ENCODE measurements at places on chromosomes 2 and 18.
A peak's percentile ranks its signal among the peaks of the same experiment; 100 is the strongest.

GRCh38 chr2:128710242-128710641 is 391.6 kb upstream of the HS6ST1 start:
- DNase-seq, result no peak

DNA sequence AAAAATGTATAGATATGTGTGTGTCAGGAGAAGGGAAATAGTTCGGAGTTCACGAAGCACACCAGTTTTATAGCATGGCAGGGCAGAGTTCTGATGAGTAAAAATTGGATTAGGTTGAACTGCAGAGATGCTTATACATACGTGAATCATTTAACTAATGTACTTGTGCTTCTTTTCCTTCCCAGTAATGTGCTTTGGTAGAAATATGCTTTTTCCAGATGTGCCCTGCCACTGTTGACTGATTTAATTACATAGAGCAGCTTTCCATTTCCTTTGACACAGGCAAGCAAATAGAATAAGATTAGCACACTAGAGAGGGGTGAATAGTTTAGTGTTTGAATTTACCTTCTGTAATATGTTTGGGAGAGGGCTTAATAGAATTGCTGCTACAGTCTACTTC is 28.9 kb upstream of the ARMC9 start:
- no peak for DNase-seq

GRCh38 chr2:154992826-154993225 is 294.3 kb downstream of the KCNJ3 start:
- no peak for DNase-seq

GRCh38 chr18:55314615-55315237 is 273.3 kb downstream of the TCF4 start:
- no peak for DNase-seq

DNA sequence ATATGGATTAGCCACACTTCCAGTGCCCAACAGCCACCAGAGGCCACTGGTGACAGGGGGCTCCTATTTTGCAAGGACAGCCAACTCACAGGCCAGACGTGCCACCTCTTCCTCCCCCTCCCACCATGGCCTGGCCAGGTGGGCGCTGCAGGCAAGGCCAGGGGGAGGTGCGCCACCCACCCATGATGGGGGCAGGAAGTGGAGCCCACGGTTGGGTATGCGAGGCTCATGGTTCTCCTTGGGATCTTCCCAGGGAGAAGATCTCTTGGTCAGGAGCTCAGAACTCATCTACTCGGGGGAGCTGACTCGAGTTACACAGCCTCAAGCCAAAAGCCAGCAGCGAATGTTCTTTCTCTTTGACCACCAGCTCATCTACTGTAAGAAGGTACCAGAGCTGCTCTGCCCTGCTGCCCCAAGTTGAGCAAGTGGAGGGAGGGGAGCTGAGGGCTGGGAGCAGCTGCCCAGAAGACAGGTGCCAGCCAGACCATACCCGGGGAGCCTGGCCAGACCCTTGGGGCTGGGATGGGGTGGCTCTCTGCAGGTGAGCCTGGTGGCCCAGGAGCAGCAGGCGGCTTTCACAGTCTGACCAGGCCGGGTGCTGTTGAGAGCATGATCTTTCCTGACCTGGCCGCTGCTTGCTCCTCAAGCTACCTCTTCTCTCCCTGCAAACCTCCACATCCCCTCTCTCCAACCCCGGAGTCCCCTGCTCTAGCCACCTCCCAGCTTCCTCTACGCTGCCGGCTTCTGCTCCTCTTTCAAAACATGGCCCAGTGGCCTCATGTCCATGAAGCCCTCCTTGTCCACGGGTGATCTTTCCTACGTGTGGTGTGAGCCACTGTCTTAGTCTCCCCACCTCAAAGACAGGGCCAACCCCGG is 49.8 kb downstream of the FAM168B start:
- DNase-seq, result no peak

GRCh38 chr2:112683550-112684414 is 37.0 kb upstream of the NT5DC4 start:
- no peak for DNase-seq

GRCh38 chr2:112187805-112188596 is 49.8 kb downstream of the FBLN7 start:
- DNase-seq, result peak; percentile 86

DNA sequence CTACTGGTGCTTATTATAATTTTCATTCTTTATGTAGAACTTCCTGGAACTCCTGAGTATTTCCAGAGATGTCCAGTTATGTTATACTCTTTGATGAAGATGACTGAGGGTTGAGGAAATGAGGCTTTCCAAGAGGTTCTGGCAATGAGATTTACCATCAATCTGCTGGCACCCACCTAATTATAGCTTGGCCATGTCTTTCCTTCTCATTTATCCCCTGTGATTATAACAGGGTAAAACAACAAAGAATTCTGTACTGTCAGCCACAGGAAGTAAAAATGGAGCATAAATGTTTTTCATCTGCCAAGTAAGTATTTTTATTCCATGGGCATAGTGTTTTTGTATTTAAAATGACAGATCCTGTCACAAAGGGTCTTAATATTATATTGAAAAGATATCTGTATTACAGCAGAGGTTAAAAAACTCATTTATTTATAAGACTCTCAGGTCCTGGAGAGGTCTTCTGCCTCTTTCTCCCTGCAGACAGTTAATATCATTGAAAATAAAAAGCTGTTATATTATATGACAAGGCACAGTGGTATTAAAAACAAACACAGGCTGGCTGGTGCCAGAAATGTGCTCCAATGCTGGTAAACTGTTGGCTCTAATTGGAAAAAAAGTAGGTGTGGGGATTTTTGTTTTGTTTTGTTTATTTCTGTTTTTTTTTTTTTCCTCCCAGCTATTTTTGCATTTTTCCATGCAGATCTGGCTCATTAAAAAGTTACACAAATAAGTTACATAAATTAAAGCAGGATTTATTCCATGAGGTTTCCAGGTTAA is 1764.1 kb upstream of the CELF4 start:
- DNase-seq, result no peak

DNA sequence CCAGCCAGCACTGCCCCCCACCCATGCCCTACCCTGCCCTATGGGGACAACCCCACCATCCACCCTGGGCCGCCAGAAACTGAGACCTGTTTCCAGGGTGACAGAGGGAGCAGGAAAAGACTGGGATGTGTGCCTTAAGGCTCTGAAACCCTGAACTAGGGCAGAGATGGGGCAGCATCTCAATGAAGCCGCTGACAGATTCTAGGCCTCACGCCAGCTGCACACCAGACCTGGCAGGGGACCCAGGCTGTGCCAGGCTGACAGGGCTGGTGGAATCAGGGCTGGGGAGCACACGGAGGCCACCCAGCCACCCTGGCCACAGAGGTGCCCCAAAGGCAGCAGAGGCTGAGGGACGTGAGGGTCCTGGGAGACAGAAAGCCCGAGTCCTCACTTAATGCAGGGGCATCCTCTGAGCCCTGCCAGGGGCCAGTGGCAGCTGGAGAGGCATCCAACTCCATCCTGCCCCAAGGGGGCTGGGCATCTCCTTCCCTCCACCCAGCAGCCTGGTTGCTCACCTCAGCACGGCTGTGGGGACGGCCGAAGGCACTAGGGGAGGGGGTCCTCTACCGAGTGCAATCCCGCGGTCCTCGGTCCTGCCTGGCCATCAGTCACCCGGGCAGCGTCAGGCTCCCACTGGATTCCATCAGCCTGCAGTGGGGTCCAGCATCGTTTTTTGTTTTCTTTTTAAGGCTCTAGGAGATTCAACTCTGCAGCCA is 169.2 kb downstream of the ZFP36L2 start:
- no peak for DNase-seq

GRCh38 chr2:64296140-64296480 is 151.9 kb upstream of the PELI1 start:
- no peak for DNase-seq
